ENCODE measurements at places on chromosomes 3 and 15.

DNA sequence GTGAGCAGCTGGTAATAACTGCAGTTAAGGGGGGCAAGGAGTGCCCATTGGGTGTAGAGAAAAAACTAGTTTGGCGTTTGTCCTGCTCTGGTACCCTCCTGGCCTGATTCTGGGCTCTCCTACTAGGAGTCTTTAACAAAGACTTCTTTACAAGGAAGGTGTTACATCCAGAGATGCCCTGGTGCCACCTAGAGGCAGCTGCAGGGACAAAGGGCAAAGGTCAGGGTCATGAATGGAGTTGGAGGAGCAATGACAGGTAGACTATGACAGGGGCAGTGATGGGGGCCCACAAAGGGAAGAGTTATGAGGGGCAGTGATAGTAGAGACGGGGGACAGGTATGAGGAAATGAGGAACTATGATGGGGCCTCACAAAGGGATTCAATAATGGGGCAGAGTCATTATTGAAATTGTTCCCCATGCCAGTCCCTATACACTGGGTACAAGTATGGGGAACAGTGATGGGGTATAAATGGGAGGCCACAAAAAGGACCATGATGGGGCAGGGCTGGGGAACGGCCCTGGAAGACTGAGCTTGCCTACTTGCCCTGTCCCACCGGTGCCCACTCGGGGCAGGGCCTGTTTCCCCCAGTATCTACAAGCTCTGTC is 7.9 kb downstream of the CCDC71 start:
- no peak overlapping the region for H3K27ac ChIP-seq
- no peak for DNase-seq
- H3K36me3 ChIP-seq: peaks cover 16% of the 10 kb centered on the region
- no peak overlapping the region for H3K4me3 ChIP-seq
- H3K4me1 ChIP-seq: no peaks in the 10 kb centered on the region

GRCh38 chr3:57985176-57985983 is 22.8 kb upstream of the FLNB start:
- H3K4me1 ChIP-seq: no peaks in the 10 kb centered on the region
- no peaks in the 10 kb centered on the region for H3K27me3 ChIP-seq

DNA sequence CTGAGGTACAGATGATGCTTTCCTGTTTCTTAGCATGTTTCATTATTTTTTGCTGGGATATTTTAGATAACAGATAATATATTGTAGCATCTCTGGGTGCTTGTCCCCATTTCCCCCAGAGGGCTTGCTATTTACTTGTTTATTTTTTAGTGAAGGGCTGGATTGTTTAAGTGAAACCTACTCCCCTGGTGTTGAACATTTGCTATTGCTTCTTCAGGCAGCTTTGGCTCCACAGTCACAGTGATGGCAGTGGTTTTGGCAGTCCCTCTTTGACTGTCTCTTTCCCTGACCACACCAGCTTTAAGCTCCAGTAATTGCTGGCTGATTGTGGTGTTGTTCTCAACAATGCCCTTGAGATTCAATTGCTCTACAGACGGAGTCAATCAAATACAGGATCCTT is 128.9 kb downstream of the KLF13 start:
- DNase-seq: no peak
- no peaks in the 10 kb centered on the region for H3K27me3 ChIP-seq
- no peaks in the 10 kb centered on the region for H3K36me3 ChIP-seq
- H3K27ac ChIP-seq: no peak overlapping the region
- no peak overlapping the region for H3K4me3 ChIP-seq
- peaks cover 12% of the 10 kb centered on the region for H3K4me1 ChIP-seq

DNA sequence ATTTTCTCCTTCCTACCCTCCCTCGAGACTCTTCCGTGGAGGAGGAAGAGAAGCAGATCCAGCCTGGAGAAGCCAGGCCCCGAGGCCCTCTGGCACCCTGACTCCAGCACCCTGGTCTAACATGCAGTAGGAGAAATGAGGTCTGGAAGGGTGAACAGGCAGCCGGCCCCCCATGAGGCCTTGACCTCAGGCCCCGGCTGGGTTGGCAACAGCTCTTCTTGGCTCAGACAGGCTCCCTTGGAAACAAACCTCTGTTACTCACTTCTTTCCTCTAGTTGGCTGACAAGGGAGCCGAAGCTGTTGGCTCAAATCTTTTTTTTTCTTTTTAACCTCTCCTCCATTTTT is 73.4 kb downstream of the CPN2 start:
- H3K36me3 ChIP-seq: no peaks in the 10 kb centered on the region
- DNase-seq: no peak
- H3K27me3 ChIP-seq: no peaks in the 10 kb centered on the region
- H3K4me3 ChIP-seq: peak overlapping the region; percentile 6

DNA sequence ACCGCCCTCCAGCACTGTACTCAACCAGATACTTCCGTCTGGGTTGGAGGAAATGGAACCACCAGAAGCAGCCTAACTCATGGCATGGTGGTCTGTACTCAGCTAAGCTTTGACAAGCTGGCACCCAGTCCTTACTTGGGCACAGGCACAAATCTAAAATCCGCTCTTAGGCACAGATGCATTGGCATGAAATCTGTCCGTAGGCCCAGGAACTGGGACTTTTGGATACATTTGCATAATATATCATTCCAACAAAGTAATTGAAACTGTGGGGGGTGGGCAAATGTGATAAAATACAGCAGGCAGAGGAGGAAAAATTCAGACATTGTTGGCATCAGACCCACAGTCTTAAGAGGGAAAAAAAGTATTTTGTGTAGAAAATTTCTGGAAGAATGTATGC is 75.4 kb downstream of the C3orf85 start:
- no peaks in the 10 kb centered on the region for H3K27me3 ChIP-seq
- no peaks in the 10 kb centered on the region for H3K36me3 ChIP-seq
- no peak for DNase-seq
- H3K4me3 ChIP-seq: no peak overlapping the region
- H3K4me1 ChIP-seq: no peaks in the 10 kb centered on the region

DNA sequence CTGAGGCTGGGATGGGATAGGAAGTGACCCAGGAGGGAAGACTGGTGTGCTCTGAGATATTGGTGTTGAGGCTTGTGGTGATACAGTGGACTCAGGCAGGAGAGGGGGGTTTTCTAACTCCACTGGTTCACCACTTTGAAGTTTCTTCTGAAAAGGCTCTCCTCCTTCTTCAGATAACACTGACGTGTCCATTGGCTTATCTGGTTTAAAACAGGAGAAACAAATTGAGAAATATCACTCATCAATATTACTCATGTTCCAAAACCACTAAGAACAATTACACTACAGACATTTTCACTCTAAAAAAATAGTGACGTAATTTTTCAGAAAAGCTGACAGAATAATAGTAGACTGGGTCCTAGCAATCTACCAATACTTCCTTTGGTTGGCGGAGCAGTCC is 23.1 kb downstream of the TP53BP1 start:
- no peak for DNase-seq
- H3K4me3 ChIP-seq: no peak overlapping the region
- no peak overlapping the region for H3K27ac ChIP-seq
- H3K36me3 ChIP-seq: peaks cover 39% of the 10 kb centered on the region
- no peaks in the 10 kb centered on the region for H3K27me3 ChIP-seq

- no peak overlapping the region for H3K27ac ChIP-seq
- no peaks in the 10 kb centered on the region for H3K36me3 ChIP-seq
- DNase-seq: no peak
- no peaks in the 10 kb centered on the region for H3K27me3 ChIP-seq
- no peaks in the 10 kb centered on the region for H3K4me1 ChIP-seq
These were observed 84.6 kb downstream of the NUP210 start for GRCh38 chr3:13335503-13335902.

DNA sequence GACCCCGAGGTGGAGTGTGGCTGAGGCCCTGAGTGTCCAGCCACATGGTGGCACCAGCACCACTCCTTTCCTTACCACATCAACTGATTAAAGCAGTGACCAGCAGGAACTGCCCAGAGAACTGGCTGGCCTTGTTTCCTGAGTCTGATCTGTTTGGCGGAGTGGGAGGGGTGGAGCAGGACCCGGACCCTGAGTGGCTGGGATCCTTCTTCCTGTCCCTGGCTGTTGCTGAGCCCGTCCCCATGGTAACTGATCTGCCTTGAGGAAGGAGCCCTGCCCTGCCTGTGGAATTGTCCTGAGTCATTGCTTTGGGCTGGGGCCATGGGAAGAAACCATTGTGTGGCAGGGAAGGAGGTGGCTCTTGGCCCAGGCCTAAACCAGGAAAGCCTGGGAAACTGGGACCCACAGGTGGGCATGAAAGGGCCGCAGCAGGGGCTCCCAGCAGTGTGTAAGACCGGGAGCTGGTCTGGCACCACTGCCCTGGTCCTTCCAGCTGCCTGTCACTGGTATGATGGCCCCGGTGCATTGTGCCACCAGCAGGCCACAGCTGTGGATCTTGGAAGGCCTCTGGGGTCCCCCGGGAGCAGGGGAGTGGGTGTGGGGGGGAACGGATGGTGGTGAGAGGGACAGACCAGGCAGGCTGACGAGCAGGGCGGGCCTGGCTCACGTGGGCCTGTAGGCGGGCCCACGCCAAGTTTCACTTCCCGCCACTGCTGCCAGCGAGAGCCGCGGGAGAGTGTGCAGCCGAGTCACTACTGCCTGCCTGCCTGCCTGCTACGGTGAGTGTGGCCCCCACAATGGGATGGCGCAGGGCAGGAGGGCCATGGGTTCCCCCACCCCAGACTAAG is 19.2 kb downstream of the ATRIP start:
- peaks cover 43% of the 10 kb centered on the region for H3K4me1 ChIP-seq
- H3K36me3 ChIP-seq: peaks cover 33% of the 10 kb centered on the region
- H3K27me3 ChIP-seq: no peaks in the 10 kb centered on the region
- DNase-seq: peak; percentile 100
- peak overlapping the region; percentile 60 for H3K4me3 ChIP-seq

DNA sequence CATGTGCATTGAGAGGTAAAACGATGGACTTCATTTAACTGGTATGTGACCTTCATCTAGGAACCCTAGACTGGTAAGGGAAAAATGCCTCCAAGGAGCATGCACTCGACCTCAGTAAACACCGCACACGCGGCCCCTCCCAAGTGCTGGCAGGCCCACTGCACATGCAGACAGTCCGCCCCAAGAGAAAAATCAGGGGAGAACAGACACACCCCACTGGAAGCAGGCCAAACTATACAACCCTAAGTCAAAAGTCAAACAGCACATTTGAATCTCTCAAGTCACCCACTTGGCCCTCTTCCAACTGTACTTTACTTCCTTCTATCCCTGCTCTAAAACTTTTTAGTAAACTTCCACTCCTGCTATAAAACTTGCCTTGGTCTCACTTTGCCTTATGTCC is 250.1 kb upstream of the HES1 start:
- H3K4me1 ChIP-seq: no peaks in the 10 kb centered on the region
- H3K36me3 ChIP-seq: no peaks in the 10 kb centered on the region
- no peaks in the 10 kb centered on the region for H3K27me3 ChIP-seq
- no peak for DNase-seq
- H3K27ac ChIP-seq: no peak overlapping the region

DNA sequence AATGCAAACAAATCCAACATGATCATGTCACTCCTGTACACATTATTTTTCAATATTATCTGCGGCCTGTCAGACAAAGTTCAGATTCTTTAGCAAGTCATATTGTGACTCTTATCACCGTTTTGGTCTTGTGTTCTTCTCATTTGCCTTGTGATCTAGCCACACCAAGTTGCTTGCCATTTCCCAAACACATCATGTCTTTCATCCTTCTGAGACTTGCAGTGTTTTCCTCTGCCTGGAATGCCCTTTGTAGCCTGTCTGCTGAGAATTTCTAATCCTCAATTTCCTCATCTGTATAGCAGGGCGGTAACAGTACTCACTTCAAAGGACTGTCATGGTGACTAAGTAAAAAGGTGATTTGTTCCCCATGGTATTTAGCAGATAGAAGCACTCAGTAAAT is 135.0 kb downstream of the GREM1 start:
- no peaks in the 10 kb centered on the region for H3K36me3 ChIP-seq
- H3K4me1 ChIP-seq: peaks cover 19% of the 10 kb centered on the region
- no peak overlapping the region for H3K27ac ChIP-seq
- no peak for DNase-seq
- H3K27me3 ChIP-seq: no peaks in the 10 kb centered on the region
- H3K4me3 ChIP-seq: no peak overlapping the region

GRCh38 chr3:62493109-62493801 is 119.9 kb upstream of the FEZF2 start:
- no peaks in the 10 kb centered on the region for H3K4me1 ChIP-seq
- H3K27ac ChIP-seq: no peak overlapping the region
- no peak for DNase-seq
- no peaks in the 10 kb centered on the region for H3K27me3 ChIP-seq

- H3K27ac ChIP-seq: peak overlapping the region; percentile 87
- no peaks in the 10 kb centered on the region for H3K27me3 ChIP-seq
- peaks cover 60% of the 10 kb centered on the region for H3K4me1 ChIP-seq
- no peak overlapping the region for H3K4me3 ChIP-seq
- H3K36me3 ChIP-seq: no peaks in the 10 kb centered on the region
- DNase-seq: peak; percentile 85
These were observed 37.7 kb downstream of the AMOTL2 start for GRCh38 chr3:134336587-134336986.

DNA sequence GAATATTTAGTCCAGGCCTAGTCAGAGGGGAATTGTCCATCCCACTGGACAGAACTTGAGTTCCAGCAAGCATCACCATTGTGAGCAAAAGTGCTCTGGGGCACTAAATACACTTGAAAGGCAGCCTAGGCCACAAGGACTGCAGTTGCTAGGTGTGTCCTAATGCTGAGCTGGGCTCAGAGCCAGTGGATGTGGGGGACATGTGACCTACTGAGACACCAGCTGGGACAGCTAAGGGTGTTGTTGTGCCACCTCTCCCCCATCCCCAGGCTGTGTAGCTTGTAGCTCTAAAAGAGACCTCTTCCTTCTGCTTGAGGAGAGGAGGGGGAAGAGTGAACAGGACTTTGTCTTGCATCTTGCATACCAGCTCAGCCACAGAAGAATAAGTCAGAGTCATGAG is 120.9 kb downstream of the DTWD1 start:
- H3K36me3 ChIP-seq: no peaks in the 10 kb centered on the region
- H3K27me3 ChIP-seq: no peaks in the 10 kb centered on the region

DNA sequence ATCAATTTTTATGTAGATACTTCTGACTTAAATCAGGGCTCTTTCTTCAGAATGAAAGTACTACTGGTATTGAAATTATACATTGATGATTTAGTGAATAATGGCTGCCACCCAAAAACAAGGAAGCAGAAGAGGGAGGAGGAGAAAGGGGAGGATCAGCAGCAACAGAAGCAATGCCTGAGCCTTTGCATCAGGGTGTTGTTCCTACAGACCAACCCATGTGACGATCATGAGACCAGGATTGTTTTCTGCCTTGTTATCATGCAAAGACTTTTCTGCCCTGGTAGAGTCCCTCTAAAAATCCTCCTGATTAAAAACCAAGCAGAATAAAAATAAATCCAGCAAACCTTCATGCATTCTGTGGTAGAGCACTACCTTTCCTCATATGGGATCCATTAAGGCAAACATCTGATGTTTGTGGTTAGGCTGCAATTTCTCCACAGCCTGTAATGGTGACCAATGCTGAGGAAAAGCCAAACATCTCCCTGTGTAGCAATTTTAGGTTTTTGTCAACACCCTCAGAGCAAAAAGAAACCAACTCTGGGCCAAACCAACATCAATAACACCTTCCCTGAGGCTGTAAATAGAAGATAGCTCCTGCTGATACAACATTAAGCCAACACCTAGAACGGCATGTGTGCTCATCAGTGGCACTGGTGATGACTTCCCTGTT is 191.7 kb downstream of the ATP8B4 start:
- no peaks in the 10 kb centered on the region for H3K27me3 ChIP-seq
- H3K4me3 ChIP-seq: no peak overlapping the region
- H3K27ac ChIP-seq: no peak overlapping the region
